ENCODE measurements at places on chromosomes 11 and 22.

DNA sequence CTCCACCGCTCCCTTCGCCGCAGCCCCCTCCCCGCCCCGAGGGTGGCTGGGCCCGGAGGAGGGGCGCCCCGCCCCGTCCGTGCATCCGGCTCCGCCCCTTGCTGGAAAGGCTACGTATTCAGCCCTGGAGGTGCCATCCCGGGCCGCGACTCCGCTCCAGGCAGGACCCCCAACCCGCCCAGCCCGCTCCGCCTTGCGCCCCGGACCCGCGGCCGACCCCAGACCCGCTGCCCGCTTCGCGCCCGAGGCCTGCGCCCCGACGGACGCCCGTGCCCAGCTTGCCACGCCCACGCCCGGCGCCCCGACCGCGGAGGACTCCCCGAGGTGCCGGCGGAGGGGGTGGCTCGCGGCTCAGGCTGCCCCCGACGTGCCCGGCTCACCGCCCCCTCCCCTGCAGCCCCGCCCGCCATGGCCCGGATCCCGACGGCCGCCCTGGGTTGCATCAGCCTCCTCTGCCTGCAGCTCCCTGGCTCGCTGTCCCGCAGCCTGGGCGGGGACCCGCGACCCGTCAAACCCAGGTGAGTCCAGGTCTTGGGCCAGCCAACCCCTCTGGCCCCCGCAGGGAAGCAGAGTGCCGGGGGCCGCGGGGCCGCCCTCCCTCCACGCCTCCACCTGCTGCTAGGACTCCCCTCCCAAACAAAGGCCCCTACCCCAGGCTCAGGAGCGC, at the start of gene ADM2:
Gene ADM2, plus strand, starts transcription at position 104 of the 667 bp plus-strand sequence. Its CDS starts 305 bp downstream, at position 409.
- peak; percentile 60 for DNase-seq

GRCh38 chr11:134598368-134598767, 186.3 kb upstream of the B3GAT1 start:
- no peak for DNase-seq

DNA sequence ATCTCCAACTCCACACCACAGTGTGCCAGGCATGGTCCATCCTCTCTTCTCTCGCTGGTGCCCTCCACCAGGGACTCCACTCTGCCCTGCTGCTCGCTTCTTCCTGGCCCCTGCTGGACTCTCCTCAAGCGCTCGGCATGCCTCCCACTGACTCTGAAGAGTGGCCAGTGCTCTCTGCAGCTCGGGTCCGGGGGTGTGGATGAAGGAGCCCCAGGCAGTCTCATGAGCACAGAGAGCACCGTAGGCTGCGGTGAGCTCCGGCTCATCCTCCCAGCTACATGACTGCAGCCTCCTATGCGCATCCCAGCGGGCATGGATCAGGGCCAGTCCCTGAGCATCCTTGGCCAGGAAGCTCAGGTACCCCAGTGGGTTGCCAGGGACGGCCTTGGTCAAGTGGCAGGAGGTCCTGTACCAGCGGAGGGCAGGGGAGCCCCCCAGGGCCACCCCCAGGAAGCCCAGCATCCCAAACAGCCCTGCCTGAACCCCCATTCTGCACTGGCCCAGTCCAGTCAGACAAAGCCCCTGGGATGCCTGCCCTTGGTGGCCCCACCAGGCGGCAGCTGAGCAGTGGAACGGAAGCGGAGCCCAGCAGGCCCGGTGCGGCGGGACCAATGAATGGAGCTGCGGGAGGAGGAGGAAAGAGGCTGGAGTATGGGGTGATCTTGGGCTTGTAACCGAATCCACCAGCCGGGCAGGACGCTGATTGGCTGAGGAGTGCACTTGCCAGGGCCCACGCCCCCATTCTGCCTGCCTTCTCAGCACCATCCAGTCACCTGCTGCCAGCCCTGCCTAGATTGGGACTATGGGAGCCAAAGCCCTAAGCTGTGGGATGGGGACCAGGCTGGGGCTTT, at the start of gene PLA2G3:
Gene PLA2G3, minus strand, starts transcription at position 643 of the 851 bp plus-strand sequence. Its CDS starts 154 bp downstream, at position 489.
- DNase-seq, result no peak

DNA sequence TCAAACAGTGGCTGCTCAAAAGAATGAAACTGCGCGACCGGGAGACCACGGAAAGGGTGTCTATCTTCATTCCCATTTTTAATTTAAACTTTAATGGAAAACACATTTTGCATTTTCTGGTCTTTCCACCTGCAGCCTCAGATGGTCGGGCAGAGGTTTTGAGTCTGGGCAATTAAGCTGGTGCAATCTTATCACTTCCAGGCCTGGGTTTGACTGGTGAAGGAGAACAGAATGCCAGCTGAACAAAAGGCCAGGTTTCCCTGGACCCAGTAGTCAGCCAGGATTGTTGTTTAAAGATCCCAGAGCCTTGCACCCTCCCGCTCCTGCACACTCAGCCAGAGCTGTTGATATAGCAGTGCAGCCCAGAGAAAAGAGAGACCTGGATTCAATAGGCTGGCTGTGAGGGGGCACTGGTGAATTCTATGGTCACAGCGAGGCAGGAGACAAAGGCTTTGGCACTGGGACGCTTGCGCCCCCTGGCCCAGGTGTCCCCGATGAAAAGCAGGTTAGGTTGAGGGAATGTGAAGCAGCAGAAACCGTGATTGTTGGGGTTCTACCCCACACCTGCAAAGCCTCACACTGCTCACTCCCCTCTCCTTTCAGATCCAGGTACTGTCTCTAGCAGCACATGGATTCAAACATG, 83.6 kb downstream of the FLI1 start:
- no peak for DNase-seq

GRCh38 chr11:45141171-45141570, 5.3 kb upstream of the PRDM11 start:
- DNase-seq, result no peak

DNA sequence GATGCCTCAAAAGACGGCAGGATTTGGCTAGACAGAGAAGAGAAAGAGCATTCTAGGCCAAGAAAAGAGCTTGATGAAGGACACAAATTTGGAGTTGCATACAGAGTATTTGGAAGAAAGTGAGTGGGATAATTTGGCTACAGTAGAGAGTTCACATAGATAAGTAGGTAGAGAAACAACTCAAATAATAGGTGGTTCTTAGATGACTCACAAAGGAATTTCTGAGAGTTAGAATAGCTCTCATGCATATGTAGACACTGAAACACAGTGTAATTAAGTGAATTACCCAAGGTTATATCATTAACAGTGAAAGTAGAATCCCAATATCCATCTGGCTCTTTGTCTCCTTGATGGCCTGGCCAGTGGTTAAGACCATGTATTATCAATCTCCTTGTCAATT, 228.6 kb upstream of the DDI1 start:
- DNase-seq, result no peak

DNA sequence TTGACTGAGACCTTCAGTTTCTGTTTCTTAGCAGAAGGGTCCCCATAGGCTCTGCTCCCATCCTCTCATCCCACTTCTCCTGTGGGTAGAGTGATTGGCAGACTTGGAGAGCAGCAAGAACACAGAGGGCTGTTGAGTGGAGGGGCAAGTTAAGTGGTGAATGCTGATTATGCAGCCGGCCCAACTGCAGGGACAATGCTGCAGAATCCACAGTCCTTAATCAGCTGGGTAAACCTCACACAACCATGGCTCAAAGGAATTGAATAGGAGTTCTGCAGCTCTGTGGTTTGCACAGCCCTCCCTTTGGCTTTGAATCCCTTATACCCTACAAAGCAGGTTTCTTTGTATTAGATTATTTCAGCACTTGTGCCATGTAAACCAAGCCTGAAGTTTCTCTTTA, 161.1 kb downstream of the NAV2 start:
- no peak for DNase-seq

DNA sequence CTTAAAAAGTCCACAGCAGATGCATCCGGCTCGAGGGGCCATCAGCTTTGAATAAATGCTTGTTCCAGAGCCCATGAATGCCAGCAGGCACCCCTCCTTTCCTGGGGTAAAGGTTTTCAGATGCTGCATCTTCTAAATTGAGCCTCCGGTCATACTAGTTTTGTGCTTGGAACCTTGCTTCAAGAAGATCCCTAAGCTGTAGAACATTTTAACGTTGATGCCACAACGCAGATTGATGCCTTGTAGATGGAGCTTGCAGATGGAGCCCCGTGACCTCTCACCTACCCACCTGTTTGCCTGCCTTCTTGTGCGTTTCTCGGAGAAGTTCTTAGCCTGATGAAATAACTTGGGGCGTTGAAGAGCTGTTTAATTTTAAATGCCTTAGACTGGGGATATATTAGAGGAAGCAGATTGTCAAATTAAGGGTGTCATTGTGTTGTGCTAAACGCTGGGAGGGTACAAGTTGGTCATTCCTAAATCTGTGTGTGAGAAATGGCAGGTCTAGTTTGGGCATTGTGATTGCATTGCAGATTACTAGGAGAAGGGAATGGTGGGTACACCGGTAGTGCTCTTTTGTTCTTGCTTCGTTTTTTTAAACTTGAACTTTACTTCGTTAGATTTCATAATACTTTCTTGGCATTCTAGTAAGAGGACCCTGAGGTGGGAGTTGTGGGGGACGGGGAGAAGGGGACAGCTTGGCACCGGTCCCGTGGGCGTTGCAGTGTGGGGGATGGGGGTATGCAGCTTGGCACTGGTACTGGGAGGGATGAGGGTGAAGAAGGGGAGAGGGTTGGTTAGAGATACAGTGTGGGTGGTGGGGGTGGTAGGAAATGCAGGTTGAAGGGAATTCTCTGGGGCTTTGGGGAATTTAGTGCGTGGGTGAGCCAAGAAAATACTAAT, 1.9 kb downstream of the NEAT1 start:
- DNase-seq, result peak; percentile 81

- no peak for DNase-seq
Observed at GRCh38 chr11:66547662-66548009, 933 bp downstream of the ACTN3 start.

DNA sequence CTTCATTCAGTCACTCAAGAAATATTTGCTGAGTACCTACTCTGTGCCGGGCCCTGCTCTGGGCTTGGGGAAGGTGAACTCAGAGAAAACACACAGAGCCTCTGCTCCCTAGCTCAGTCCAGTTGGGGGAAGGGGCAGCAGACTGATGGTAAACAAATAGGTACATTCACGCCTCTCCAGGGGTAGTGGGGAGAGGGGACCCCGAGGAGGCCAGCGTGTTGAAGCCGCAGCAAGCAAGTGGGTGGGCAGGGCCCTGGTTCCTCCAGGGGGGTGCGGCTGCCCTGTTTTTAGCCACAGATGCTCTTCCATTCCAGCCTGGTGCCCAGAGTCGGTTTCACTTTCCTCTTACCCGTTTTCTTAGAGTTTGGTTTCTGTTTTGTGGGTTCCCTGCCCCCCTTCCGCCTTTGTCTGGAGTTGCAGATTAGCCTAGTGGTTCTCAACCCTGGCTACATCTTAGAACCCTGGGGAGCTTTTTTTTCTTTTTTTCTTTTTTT, 8.7 kb downstream of the DRAP1 start:
- peak; percentile 83 for DNase-seq

- no peak for DNase-seq
Observed at GRCh38 chr11:103924166-103925013, 112.0 kb upstream of the DDI1 start.
